Left kidney (tissue), 8 donors: ENCODE measurements at places on chromosomes 5 and 9. TPM values are rescaled to one million over a fixed set of nuclear protein-coding genes. Genes with fewer than 3 reads are reported as not detected.

DNA sequence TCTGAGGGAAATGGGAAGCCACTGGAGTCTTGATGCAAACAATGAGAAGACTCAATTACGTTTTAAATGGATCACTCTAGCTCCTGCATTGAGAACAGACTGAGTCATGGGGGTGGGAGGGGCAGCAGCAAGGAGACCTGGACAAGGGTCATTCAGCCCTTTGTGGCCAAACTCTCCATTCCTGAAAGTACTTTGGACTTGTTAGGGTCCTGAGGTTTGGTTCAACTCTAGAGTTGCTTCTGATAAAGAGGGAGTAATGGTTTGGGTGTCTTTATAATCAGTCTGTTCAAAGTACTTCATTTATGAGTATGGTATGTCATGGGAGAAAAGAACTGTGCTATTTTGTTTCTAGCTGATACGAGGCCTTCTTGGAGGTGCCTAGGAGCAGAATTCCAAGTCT, 67.7 kb upstream of the SMIM32 start:
- DNase-seq: no peak

Gene C9orf153
- 0.15 TPM for polyA plus RNA-seq

Gene TAF11L5
- polyA plus RNA-seq: not detected

- DNase-seq: no peak
Observed at GRCh38 chr5:142017832-142018427, 5.1 kb upstream of the GNPDA1 start.

DNA sequence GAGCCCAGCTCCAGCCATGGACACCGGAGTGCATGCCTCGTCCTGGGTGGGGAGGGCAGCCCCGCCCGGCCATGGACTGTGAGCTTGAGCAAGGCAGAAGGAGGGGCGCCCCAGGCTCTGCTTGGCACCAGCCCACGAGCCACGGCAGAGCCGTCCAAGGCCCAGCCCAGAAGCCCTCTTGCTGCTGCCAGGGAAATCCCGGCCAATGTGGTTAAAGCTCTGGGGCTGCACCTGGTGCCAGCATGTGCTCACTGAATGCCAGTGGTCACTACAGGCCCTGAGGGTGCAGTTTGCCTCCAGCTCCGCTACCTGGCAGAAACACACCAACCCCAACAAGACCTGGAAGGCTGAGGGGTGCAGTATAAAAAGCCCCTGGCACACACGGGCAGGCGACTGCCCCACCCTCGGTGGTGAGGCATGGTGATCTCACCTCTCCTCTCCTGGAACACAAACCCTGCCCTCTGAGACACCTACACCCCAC, 11.8 kb downstream of the BRD3 start:
- no peak for DNase-seq

GRCh38 chr5:74477761-74478160, 162.8 kb downstream of the ENC1 start:
- no peak for DNase-seq

DNA sequence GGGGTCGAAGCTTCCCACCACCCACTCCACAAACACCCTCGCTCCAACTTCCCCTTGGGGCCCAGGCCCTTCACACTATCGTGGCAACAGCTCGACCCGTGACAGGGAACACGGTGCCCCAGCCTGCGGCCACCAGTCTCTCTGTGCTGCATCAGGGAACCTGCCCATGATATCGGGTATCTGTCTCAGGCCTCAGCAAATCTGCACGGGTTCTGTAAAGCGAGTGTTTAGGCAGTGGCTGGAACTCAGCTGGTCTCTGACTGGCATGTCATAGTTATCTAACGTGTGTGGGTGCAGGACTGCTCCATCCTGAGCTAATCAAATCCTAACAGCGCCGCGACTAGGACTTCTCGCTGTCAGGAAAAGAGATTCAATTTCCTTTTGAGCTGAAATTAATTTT, 42.9 kb downstream of the DBH start:
- no peak for DNase-seq

GRCh38 chr5:55538661-55539060, 3.9 kb upstream of the PLPP1 start:
- DNase-seq: no peak

Gene MLLT3
- 32.4 TPM for polyA plus RNA-seq

GRCh38 chr5:150497989-150498317, 10.0 kb upstream of the NDST1 start:
- DNase-seq: no peak

Gene SMIM33
- polyA plus RNA-seq: 0.05 TPM

- no peak for DNase-seq
Observed at GRCh38 chr5:179118338-179118737, 58.2 kb downstream of the ZNF354C start.

DNA sequence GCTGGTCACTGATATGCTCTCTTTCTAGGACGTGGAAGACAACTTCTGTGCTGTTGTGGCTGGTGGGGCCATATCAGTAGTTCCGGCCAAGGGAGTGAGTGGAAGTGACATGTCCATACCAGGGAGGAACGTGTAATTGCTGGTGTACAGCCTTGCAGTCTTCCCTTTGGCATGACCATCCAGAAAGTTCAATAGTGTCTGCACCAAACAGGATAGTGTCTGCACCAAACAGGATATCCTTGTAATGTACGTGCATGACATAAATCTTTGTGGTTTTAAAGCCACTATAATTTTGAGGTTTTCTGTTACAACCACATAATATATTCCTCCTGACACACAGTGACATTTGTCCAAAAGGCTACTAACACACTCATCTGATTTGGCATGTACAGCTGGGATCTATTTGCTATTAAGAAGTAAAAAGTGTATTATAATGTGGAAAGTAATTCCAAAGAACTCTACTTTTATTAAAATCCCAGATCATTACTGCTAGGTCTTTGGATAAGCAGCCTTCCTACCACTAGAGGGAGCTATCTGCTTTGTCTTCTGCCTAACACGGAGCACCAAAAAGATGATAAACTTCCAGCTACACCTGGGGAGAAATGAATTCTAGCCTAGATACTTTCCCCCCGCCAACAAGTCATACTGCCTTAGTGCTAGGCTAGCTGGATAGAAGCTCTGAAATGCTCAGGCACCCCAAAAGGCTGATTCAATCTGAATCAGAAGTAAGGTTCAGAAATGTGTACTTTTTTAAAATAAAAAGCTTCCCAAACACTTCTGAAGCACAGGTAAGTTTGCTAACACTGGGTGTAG, 52.7 kb downstream of the RNF145 start:
- DNase-seq: peak; percentile 72

DNA sequence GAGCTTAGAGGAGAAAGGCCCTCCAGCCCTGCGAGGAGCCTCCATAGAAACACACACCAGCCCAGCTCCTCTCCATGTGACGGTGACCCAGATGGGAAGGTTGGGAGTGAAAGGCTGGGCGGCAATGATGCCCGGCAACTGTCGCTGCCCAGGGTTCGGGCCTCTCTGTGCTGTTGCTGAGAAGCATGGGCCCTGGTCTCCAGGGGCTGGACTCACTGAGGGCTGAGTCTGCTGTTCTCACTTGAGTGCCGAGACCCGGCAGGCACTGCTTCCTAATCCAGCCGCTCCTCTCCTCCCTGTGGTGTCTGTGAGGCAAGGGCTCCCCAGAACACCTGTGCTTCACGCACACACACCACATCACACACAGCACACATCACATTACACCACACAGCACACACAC, 493.6 kb downstream of the GADD45G start:
- DNase-seq: no peak

Gene SV2C
- 0.08 TPM for polyA plus RNA-seq

GRCh38 chr9:104080983-104081382, 13.1 kb upstream of the SMC2 start:
- no peak for DNase-seq

Gene C9orf50
- 0.30 TPM for polyA plus RNA-seq

- DNase-seq: peak; percentile 39
Observed at GRCh38 chr5:109739741-109740728, 50.3 kb downstream of the MAN2A1 start.

DNA sequence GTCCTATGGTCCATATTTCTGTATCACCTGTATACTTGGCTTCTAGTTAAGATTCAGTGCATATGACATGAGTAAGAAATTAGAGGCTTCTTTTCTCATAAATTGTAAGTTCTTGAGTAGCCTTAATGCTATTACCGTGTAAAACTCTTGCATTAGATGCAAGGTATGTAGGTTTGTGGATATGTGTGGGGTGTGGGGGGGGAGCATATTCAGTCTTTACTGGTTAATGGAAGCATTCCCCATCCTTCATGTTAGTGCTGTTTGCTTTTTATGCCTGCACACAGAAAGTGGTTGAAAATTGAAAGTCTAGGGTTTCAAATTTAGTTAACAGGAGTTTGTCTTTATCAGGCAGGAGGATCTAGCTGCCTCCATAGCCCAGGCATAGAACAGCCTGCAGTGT, 16.1 kb downstream of the RAI14 start:
- DNase-seq: no peak

DNA sequence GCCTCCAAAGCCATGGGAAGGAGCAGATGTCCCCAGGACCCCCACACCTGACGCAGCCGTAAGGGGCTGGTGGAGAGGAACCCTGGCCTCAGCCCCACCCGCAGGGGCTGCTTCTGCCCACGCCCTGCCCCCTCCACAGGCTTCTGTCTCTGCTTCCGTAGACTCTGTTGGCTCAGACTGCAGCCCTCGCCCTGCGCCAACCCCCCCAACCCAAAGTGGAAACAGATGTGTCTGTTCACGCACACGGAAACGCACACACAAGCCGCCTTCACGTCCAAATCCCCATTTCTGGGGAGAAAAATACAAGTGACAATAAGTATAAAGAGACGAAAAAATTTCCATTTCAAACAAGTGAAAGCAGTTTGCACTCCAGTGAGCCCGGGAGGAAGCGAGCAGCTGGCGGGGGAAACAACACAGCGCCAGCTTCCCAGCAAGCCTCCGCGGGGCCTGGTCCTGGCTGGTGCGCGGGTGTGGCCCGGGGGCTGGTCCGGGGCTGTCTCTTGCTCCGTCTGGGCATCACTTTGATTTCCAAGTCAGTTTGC, 32.6 kb upstream of the RXRA start:
- DNase-seq: no peak

Gene CRHBP
- 24.2 TPM for polyA plus RNA-seq

DNA sequence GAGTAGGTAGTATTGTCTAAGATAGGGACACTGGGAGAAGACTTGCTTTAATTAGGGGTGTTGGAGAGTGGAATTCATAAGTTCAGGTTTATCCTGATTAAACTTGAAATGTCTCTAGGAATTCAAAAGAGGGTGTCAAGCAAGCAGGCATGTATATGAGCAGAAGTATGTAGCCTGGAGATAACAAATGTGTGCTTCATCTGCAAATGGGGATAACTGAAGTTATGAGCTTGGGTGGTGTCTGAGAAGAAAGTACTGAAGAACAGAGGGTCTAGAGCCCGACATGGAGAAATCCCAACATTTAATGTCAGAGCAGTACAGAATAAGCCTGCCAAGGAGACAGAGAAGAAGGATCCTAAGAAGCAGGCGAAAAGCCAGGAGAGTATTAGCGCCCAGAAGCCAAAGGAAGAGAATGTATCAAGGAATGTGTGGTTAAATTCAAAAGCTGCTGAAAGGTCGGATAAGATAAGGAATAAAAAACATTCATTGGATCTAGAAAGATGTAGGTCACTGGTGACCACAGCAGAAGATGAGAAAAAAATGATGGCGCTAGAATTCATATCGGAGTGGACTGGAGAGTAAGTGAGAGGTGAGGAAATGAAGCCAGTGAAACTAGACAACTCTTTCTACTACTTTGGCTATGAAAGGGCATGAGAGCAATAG, 401.5 kb upstream of the PIK3R1 start:
- DNase-seq: no peak

DNA sequence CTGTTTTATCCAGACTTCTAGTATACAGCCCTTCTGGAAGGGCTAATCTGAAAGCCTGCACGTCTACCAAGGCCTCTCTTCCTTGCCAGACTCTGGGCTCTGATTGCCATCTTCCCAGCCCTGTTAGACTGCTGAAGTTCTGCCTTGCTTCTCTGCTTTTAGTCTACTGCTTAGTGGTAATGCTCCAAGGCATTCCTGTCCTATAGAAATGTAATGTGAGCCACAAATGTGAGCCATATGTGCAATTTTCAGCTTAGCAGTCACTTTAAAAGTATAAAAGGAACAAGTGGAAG, 32.1 kb downstream of the WNK2 start:
- DNase-seq: no peak

DNA sequence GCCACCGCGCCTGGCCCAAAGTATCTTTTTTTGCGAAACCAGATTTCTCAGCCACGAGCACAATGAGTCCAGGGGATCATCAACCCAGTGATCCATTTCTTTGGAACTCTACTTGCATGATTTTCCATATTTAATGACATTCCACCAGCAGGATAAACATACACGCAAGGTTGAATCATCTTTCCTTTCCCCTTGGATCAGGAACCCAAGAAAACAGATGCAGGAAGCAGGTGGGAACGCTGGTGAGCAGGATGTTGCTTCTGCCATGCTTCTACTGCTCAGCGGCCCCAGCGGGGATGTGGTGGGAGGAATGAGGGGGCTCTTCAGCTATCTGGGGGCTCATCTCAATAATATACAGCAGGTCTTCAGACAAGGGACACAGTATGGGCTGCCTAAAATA, 118.2 kb downstream of the SEC61B start:
- no peak for DNase-seq

DNA sequence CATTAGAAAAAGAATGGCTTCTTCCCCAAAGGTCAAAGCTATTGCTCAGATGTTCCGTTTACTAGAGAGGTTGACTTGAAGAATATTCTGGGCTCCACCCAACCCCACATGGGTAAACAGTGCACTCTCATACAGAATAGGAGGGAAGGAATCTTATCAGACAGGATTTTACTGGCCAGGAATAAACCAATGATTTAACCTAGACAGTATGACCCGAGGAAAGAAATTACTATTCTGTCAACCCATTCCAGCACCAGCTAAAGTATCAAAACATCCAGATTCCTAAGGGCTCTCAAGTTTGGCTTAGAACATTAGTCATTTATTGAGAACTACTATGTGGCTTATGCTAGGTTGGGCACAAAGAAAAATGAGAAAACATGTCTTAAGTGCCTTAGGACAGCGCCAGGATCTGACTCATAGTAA, 493.6 kb upstream of the KLF4 start:
- DNase-seq: no peak

DNA sequence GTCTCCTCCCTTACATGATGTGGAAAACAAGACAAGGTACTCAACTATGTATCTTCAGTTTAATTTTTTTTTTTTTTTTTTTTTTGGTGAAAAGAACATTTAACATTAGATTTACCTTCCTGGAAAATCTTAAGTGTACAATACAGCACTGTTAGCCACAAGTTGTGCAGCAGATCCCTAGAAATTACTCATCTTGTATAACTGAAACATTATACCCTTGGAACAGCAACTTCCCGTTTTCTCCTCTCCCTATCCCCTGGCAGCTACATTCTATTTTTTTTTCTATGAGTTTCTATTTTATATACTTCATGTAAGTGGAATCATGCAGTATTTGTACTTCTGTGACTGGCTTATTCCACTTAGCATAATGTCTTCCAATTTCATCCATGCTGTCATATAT, 421.9 kb upstream of the FTMT start:
- DNase-seq: no peak

Gene MEGF9
- 19.4 TPM for polyA plus RNA-seq
